Stimulated activated CD8-positive, alpha-beta memory T cell treated with anti-CD3 and anti-CD28 coated beads, Interleukin-4, amount 100 ng/mL, for 1 hour (primary cell): ENCODE measurements at places on chromosomes 16 and 17.

DNA sequence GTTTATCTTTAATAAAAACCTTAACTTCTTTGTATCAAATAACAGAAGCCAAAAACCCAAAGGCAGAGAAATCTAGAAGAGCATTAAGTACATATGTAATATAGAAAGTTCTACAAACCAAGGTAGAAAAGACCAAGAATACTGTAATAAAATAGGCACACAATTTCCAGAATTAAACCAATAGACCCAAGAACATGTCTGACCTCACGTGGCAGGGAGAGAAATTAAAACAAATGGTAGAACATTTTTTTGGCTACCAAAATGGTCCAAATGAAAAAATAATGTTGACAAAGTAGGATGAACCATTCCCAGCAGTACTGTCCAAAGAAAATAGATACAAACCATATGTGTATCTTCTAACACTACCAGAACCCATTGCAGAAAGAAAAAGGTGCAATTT, 183.5 kb downstream of the CPPED1 start:
- DNase-seq, result no peak

DNA sequence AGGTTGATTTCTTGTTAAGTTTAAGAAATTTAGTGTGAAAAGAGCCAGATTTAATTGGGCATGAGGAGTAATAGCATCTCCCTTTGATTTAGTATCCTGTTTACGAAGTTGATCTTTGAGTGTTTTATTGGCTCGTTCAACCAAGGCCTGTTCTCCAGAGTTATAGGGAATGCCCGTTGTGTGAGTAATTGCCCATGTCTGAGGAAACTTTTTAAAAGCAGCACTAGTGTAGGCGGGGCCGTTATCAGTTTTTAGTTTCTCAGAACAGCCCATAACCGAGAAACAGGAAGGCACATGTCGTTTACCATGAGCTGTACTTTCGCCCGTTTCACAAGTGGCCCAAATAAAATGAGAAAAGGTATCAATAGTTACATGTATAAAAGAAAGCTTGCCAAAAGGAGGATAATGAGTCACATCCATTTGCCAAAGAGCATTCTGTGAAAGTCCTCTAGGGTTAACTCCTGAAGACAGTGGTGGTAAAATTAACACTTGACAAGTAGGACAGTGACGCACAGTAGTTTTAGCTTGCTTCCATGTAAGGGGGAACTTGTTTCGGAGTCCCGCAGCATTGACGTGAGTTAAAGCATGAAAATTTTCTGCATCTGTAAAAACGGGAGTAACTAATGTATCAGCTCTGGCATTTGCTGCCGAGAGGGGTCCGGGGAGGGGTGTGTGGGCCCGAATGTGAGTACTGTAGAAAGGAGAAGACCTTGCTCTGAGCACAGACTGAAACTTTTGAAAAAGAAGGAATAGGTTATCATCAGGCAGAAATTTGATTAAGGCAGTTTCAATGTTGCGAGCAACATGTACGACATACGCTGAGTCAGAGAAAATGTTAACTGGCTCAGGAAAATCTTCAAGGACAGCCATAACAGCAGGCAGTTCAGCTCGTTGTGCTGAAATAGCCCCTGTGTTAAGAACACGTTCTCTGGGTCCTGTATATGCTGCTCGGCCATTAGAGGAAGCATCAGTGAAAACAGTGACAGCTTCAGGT, 18.5 kb upstream of the KCTD5 start:
- no peak for DNase-seq

- no peak for DNase-seq
Observed at GRCh38 chr17:64657610-64658125, 4.4 kb downstream of the SMURF2 start.

DNA sequence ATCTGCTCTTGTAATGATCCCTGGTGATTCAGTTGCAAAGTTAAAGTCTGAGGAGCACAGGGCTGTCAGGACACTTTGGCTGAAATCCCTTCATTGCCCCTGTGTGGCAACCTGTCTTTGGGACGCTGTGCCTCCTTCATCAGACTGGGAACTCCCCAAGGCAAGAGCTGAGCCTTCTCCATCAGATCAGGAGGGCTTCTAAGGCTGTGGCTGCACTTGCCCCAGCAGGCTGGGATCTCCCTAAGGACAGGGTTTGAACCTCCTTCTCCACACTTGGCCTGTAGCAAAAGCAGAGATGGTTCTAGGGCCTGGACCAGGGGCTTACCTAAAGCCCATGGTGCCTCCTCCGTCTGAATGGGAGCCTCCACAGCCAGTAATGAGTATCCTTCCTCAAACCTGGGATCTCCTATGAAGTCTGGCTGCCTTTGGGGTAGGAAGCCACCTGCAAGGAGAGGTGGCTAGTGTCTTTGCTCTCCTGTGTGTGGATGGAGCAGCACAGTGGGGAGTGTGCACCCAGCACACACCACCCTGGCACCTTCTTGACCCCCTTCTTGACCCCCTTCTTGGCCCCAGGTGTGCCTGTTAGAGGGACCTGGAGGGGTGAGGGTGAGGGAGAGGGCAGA, 79.0 kb upstream of the NKD1 start:
- DNase-seq, result no peak

DNA sequence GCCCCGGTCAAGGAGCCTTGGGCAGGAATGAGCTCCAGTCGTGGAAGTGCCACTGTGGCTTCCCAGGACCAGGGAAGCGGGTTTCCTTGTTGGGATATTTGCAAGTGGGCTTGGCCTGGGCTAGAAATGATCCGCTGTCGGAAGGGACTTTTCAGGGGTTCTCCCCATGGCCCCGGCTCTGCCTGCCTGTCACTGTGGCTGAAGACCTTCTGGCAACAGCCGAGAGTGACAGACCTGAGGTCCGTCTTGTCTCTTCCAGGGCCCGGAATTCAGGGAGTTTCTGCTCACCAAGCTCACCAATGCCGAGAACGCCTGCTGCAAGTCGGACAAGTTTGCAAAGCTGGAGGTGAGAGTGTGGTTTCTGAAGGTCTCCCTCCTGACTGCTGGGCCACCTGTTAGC, 57.7 kb downstream of the OR1D5 start:
- DNase-seq, result no peak

- DNase-seq, result no peak
Observed at GRCh38 chr16:30053376-30054015, 12.1 kb upstream of the ALDOA start.

DNA sequence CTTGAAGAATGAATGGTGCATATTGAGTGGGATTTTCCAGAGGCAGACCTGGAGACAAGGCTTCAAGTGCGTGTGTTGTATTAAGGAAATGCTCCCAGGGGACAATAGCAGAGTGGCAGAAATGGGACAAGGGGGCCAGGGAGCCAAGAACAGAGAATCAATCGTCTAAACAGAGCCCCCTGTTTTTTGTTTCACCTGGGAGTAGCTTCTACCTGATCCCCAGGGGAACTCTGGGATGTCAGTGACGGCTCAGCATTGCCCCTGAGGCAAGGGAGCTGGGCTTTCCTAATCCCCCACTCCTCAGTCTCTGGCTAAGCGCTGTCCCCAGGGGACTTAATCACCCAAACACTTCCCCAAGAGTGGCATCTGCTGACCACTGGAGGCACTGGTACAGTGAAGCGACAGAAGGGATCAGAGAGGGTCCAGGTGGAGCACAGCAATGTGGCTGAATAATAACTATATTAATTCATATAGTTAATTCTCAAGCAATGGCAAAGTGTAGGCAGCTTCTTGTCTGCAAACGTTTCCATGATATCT, 35.7 kb upstream of the C16orf78 start:
- no peak for DNase-seq
